ENCODE measurements at places on chromosomes 2 and 18.

DNA sequence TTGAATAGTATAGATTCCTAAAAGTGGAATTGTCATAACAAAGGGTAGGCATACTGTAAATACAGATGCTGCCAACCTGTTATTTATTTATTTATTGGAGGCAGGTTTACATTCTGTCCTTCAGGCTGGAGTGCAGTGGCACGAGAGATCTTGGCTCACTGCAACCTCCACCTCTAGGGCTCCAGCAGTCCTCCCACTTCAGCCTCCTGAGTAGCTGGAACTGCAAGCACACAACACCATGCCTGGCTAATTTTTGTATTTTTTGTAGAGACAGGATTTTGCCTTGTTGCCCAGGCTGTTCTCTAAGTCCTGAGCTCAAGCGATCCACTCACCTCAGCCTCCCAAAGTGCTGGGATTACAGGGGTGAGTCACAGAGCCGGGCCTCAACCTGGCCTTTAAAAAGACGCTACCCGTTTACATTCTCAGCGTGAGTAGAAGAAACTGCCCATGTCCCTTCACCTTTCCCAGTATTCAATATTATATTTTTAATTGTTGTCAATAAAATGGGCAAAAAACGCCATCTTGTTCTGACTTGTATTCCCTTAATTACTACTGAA is 3.0 kb upstream of the ROCK2 start:
- DNase-seq = no peak

- DNase-seq = no peak
These were observed 95.0 kb downstream of the TMEM163 start for GRCh38 chr2:134623796-134624195.

GRCh38 chr2:206083602-206084438 is 2.2 kb downstream of the INO80D start:
- DNase-seq = no peak

DNA sequence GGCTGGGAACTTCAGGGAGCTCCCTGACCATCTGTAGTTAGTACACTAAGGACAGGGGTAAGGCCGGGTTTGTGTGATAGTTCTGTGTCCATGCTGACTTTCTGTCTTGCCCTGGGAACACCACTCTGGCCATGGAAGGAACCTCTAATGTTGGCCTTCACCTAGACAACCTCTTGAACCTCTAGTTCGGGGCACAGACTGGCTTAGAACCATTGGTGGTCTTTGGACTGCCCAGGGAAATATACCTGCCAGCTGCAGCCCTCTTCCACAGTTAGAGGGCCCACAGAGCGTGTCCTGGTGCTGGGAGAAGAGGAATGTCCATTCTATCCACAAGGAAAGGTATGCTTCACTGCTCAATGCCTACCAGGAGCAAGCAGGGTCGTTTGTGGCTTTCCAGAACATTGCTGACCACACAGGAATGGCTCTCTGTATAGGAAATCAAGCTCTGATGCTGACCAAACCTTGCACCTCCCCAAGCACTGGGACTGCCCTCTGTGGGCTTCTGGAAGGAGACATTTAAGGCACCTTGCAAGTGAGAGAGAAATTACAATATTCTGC is 318.8 kb upstream of the EPAS1 start:
- DNase-seq = no peak

GRCh38 chr2:6832596-6833299 is 33.0 kb downstream of the CMPK2 start:
- DNase-seq = no peak

DNA sequence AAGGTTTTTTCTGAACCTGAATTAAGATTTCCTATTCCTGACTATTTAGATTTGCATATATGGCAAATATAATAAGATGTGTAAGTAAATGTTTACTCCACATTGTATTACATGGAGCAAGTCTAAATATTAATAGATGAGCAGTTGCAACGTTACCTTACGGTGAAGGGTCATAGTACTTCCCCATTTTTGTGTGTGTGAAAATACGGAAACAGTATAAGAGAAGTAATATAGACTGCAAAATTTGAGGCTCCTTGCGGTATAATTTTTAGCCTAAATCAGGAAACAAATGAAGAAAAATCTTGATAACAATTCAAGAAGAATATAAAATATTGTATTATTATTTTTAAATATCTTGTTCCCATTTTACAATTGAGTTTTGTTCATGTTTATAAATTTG is 434.2 kb downstream of the GRB14 start:
- DNase-seq = no peak

- DNase-seq = no peak
These were observed 598 bp upstream of the CEP68 start for GRCh38 chr2:65055422-65056214.

DNA sequence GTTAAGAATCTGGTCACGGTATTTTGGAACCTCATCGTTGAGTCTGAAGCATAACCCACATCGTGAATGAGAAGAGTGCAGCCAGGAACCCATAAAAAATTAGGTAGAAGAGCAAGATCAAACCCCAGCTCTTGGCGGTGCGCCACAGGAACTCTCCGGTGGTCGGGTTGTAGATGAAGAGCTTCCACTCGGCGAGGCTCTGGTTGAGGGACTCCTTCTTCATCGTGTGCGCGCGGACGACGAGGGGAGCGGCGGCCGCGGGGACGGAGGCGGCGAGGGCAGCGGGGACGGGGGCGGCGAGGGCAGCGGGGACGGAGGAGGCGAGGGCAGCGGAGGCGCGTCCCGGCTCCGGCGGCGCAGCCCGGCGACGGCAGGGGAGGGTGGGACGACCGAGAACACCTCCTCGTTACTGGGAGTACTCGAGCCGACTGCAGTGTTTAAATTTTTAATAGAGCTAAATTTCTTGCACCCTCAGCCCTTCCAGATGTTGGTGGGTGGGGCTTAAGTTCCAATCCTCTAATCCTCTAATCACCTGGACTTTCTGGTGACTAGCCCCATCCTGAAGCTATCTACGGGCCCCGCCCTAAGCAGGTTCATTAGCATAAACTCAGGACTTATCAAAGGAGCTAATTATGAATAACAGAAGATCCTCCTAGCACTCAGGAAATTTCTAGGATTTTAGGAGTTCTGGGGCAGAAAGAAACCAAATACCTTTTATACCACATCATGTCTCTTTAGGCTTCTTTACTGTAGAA is 20.4 kb upstream of the PAPOLG start:
- no peak for DNase-seq

GRCh38 chr2:30185178-30185577 is 38.4 kb downstream of the YPEL5 start:
- DNase-seq = no peak

DNA sequence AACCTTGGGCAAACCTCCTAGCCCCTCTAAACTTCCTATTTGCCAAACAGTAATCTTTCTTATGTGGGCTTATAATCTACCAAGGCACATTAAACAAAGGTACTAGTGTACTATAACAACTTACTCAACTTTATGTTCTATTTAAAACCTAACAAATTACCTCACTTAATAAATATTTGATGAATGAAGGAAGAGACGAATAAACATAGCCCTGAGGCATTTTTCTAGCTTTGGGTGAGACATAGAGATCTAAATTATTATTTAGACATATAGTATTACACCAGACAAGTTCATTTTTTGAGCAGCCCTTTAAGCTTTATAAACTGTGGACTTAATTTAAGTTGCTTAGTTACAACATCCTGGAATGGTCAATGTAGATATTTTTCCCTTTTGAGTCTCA is 104.6 kb downstream of the UNC80 start:
- no peak for DNase-seq

DNA sequence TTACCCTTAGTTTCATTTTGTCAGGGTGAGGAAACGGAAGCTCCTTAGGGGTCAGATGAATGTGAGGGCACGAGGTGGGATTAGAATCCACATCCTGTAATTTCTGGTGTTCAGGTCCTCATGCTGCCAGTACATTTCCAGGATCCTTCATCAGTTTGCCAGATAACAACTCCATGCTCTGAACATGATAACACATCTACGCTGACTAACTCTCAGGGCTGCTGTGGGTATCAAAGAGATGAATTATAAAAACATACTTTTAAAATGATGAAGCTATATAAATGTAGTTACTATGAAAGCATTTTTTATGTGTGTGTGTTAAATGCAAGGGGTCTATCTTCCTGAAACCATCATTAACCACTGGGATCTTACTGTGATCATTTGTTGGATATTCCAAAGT is 325.9 kb downstream of the SLC8A1 start:
- no peak for DNase-seq

- DNase-seq = no peak
These were observed 34.0 kb downstream of the UXS1 start for GRCh38 chr2:106159866-106160785.

DNA sequence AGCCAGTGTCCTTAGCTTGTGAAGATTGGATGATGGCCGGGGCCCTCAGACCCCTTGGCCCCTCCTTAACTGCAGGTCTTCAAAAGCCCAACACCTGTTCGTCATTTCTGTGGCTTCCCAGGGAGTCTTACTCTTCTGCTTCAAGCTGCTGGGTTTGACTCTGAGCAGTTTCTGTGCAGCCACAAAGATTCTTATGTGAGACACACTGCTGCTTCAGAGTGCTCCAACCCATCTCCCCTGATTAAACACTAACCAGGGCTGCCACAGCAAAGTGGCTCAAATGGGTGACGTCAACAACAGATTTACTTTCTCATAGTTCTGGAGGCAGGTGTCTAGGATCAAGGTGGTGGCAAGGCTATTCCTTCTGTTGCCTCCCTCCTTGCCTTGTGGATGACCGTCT is 40.8 kb downstream of the TSN start:
- DNase-seq = no peak

DNA sequence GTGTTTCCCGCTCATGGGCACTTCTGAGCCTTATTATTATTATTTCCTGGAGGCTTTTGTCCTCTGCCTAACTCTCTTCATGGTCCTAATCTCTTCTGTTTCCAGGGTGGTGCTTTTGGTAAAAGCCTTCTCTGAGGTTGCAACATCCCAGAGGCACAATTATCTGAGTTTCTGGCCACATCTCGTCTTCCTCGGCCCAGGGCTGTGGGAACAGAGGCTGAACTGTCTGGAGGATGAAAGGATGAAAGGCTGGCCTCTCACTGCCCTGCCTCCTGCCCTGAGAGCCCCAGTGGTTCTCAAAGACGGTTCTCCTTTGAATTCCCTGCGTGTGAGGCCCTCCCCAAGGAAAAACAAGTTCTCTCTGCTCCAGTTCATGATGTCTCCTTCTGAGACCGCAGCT is 13.8 kb downstream of the GYPC start:
- no peak for DNase-seq

GRCh38 chr18:79394534-79395307 is 1.0 kb upstream of the NFATC1 start:
- no peak for DNase-seq

DNA sequence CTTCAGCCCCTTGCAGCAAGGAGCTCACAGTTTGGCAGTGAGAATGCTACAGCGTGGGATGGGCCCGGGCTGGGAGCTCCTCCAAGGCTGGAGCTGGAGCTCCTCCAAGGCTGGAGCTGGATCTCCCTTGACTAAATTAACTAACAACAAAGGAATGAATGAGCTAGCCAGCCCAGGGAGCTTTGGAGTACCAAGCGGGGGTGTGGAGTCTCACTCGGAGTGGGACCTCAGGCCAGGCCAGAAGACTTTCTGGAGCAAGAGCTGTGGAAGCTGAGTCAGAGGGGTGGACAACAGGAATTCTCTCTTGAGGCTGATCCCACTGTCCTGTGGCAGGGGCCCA is 244.7 kb upstream of the HS6ST1 start:
- DNase-seq = no peak

GRCh38 chr2:111702119-111702803 is 181.7 kb downstream of the ANAPC1 start:
- no peak for DNase-seq

DNA sequence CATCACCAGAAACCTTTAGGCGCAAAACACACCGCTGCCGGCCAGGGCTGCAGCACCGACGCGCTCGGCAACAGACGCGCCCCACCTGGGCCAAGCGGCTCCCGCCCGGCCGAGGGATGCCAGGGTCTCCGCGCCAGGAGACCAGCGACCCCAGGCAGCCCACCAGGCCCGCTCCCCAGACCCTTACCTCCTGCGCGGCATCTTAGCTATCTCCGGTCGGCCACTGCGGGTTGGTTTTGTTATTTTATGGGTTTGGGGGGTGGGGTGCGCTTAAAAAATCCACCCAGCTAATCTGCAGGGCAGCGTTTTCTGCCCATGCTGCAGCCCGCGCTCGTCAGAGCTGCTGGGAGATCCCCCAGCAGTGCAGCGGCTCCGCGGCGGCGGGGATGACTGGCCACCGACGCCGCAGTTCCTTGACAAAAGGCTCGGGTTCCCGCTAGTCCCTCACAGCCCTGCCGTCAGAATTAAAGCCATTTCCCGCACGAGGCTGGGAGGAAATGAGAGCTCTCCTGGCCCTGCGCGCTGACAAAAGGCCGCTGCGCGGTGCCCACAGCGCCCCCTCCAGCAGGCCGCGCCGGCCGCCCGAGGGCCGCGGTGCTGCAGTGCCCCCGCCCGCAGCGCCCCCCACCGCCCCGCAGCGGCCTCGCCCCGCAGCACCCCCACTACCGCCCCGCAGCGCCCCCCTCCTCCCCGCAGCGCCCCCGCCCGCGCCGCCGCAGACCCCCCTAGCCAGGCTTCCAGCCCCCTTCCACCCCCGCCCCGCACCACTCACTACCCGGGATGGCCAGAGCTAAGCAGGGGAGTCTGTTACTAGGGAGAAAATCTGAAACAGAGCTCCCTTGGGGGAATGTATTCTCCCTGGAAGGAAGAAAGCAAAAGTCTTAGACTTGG is at the start of gene ADD2:
Gene ADD2, minus strand, starts transcription at position 502 of the 891 bp plus-strand sequence. CDS start 61,792 bp downstream, outside the sequence.
- no peak for DNase-seq

GRCh38 chr2:11870064-11870463 is 123.6 kb downstream of the LPIN1 start:
- no peak for DNase-seq

- DNase-seq = no peak
These were observed 21.6 kb downstream of the SMAD7 start for GRCh38 chr18:48929212-48929612.

GRCh38 chr2:230793572-230794359 is 71.0 kb upstream of the ITM2C start:
- DNase-seq = no peak

DNA sequence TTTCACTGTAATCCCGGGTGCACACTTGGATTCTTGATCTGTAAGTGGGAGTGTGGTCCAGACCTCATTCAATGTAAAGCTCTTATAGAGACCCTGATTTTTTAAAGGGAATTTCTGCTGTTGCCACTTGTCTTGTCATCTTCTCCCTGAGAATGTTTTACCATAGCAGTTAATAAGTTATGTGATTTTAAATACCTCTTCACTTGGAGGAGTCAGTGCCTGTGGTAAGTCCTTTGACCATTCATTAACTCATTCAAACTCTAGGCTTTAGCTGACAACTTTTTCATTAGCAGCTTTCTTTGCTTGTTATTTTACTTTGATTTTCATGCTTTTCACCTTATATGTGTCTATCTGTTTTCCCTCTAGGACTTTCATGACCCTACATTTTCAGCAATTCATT is 51.3 kb downstream of the FMNL2 start:
- DNase-seq = no peak

- DNase-seq = peak; percentile 58
These were observed 580.6 kb upstream of the SOX11 start for GRCh38 chr2:5111581-5111980.

Data from NCI-H1436 treated with DMSO at 0.1 percent for 48 hours (cell line).